ENCODE measurements at places on chromosomes 3 and 15. TPM values are rescaled to one million over a fixed set of nuclear protein-coding genes. Genes with fewer than 3 reads are reported as not detected.

Gene GUCA1C
- not detected for total RNA-seq

Gene PLA1A
- total RNA-seq, result not detected

Gene TJP1
- total RNA-seq, result 56.9 TPM

Gene DPH3
- total RNA-seq, result 3.4 TPM

Gene P2RY14
- not detected for total RNA-seq

Gene CSTA
- 1.7 TPM for total RNA-seq

Gene NAALADL2
- 1.8 TPM for total RNA-seq

Gene TGM5
- total RNA-seq, result not detected

Gene GMNC
- not detected for total RNA-seq

Gene CDAN1
- 9.5 TPM for total RNA-seq

Gene IMPG2
- total RNA-seq, result under 0.01 TPM

Gene CIB2
- 8.0 TPM for total RNA-seq

Gene REC114
- total RNA-seq, result not detected

Gene SLC22A14
- total RNA-seq, result not detected

Gene AMIGO3
- not detected for total RNA-seq

Gene C3orf20
- total RNA-seq, result 0.03 TPM

Gene HIGD2B
- total RNA-seq, result not detected

Gene GOLGA6D
- not detected for total RNA-seq

Gene NCEH1
- 26.1 TPM for total RNA-seq

Gene GRM7
- total RNA-seq, result not detected

Gene SNX22
- total RNA-seq, result not detected

Gene FOXL2NB
- total RNA-seq, result not detected

Gene TNFAIP8L3
- total RNA-seq, result 4.8 TPM

Gene HCLS1
- not detected for total RNA-seq

Gene POPDC2
- 0.07 TPM for total RNA-seq

Gene TERC
- 149 TPM for total RNA-seq

Gene LYZL4
- total RNA-seq, result not detected

Gene OR5K2
- not detected for total RNA-seq

Gene SST
- not detected for total RNA-seq

Gene PARP15
- not detected for total RNA-seq

Gene SKOR1
- total RNA-seq, result not detected

Gene TGM4
- not detected for total RNA-seq

Gene FAM174B
- 3.0 TPM for total RNA-seq

Gene KCNH8
- total RNA-seq, result not detected

Gene IQCF5
- total RNA-seq, result not detected

Gene TMEM212
- total RNA-seq, result not detected

Gene MORC1
- not detected for total RNA-seq

Gene ZNF80
- total RNA-seq, result not detected
